ENCODE measurements at places on chromosomes 6 and 20.

GRCh38 chr20:44990957-44991356 is 24.6 kb downstream of the STK4 start:
- no peak for DNase-seq

DNA sequence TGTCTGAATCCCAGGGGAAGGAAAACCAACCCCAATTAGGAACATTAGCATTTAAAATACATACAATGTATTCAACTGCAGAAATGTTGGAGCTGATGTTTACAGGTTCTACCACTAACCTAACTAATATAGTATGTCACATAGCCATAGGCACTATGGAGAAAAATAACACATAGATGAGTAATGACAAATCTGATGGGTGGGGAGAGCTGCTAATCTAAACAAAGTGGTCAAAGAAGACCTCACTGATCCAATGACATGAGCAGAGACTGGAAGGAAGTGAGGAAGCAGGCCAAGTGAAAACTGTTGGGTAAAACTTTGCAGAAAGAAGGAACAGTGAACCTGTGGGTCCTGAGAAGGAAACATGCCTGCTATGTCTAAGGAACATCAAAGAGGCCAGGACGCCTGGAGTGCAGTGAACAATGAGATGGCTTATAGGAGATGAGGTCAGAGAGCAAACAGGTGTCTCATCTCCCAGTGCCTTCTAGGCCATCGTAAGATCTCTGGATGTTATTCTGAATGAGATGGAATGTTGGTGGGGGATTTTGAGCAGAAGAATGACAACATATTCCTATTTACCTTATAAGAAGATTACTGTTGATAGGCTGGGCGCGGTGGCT is 135.7 kb downstream of the ALDH8A1 start:
- DNase-seq, result no peak

DNA sequence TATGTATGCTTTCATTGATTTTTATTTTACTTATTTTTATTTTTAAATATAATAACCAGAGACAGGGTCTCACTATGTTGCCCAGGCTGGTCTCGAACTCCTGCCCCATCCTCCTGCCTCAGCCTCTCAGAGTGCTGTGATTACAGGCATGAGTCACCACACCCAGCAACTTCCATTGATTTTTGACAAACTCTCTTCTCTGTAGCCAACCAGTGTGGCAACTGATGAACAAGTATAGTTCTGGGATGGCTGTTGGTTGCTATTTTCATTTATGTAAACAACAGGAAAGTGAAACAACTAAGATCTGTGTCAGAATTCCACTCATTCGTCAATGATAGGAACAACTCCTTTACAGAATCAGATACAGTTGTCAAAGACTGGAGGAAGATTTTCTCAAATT is 356.7 kb upstream of the JARID2 start:
- no peak for DNase-seq

GRCh38 chr6:28337121-28337520 is 1.2 kb upstream of the ZSCAN31 start:
- DNase-seq, result no peak

- DNase-seq, result no peak
Measured at GRCh38 chr6:81788748-81789147, 36.3 kb upstream of the TENT5A start.

DNA sequence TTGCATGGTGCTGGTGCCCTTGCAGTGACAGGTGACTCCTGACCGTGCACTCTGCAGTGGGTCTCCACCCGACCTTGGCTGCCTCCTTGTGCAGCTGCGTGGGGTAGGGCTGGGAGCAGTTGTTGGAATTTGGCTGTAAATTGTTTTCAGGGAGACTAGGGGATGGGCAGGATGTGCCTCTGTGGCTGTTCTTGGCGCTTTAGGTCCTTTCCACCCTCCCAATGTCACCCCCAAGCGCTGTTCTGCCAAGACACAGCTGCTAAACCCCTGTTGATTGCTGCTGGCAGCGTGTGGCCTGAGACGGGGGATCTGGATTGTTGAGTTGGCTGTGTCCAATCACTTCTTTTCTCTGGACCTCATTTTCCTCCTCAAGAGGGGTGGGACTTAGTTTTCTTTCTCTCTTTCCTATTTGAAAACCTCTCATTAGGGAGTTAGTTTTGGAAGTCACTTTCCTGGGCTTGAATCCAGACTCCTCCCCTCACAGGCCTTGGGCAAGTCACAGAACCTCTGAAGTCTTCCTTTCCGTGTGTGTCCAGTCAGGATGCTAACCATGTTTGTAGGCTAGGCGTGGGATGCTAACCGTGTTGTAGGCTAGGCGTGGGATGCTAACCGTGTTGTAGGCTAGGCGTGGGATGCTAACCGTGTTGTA is 8.5 kb downstream of the IGF2R start:
- no peak for DNase-seq

GRCh38 chr6:25446830-25447569 is 167.8 kb downstream of the CARMIL1 start:
- no peak for DNase-seq

DNA sequence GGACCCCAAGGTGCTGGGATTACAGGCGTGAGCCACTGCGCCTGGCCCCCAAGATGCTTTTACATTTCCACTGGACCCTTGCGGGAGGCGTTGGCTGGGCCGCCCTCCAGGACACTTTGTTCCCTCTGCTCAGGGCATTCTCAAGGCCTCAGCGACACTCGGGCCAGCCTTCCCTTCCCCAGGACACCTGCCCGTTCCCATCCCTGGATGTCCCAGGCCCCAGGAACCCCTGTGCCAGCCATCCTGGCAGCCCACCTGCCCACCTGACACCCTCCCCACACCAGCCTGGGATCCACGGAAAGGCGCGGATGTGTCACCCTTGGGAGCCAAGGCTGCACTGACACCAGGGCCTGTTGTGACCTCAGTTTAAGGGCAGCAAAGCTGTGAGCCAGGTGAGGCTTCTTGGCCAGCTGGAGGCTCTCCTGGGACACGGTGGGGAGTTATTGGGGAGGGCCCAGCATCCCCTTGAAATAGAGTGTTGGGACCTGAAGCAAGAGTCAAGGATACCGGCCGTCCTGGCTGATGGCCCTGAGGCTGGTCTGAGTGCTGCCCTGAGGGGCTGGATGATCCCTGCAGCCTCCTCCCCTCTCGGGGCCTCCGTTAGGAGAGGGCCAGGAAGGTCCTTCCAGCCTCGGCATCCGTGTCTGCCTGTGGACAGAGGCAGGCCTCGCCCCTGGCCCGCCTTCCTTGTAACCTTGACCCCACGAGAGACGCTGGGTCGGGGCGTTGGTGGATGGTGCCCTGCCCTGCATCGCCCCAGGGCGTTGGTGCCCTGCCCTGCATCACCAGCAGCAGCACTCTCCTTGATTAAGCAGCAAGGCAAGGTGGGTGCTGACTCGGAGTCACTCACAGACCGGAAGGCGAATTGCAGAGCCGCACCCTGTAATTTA is 84.2 kb upstream of the BHLHE23 start:
- DNase-seq, result no peak

- no peak for DNase-seq
Measured at GRCh38 chr6:150617062-150617461, 17.4 kb downstream of the PLEKHG1 start.

- DNase-seq, result no peak
Measured at GRCh38 chr20:34388000-34388399, 24.9 kb downstream of the ITCH start.

- DNase-seq, result no peak
Measured at GRCh38 chr6:89410788-89411144, 1.3 kb downstream of the RRAGD start.

- no peak for DNase-seq
Measured at GRCh38 chr6:42239333-42239732, 21.7 kb upstream of the MRPS10 start.

DNA sequence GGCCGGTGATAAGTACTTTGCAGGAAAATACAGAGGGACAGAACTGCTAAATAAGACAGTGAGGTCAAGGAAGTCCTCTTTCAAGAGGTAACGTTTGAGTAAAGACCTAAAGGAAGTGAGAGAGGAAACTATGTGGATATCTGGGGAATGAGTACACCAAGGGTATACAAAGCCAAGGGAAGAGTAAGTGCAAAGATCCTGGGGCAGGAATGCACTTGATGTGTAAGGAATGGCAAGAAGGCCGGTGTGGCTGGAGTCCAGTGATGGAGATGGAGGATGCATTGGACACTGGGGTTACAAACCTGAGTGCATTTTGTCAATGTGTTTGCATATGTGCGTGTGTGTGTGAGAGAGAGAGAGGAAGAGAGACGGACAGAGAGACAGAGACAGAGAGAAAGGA is 32.1 kb upstream of the TGM2 start:
- no peak for DNase-seq

DNA sequence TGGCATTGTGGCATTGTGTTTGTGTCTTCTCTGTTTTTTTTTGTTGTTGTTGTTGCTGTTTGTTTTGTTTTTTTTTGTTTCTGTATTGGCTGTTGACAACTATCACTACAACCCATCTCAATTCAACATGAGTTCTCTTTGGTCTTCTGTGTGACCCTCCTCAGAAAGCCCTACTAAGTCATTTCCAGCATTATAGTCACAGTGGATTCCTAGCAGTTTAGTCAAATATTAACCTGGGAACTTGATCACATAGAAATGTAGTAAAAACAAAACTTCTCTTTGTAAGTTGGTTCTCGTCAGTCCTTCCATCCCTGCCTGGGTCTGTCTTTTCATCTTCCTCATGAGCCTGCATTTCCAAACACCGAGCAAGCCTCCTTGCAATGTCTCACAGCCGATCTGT is 16.8 kb downstream of the SLC17A2 start:
- DNase-seq, result no peak

DNA sequence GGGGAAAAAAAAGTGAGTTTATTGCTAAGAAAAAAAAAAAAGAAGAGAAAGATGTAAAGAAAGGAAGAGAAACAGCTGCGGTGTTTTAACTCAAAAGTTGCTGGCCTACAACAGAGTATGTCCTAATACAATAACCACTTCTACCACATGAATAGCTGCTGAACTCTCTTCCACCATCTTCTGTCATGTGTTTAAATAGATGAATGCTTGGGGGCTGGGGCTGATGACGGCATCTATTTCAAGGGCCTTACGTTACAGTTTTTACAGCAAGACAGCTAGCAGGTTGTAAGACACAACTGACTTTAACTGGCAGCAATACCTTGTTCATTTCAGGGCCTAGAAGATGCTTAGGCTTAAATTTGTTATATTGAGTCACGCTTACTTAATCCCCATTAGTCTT is 50.4 kb downstream of the MAP3K7 start:
- no peak for DNase-seq

DNA sequence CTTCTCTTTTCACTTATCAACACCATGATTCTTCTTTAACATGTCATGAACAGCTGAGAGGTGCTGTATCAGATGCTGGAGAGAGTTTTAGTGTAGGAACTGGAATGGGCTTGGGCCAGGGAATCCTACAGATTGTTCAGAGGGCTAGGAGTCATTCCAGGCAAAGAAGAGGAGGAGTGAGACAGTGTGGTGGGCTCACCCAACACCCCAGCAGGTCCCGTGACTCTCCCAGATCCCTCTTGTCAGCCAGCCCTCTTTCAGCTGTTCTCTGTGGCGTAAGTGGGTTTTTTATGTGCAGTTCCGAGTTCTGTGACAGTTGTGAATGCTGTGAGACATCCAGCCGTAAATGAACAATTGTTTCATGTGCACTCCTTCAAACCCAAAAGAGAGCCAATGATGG is 31.4 kb upstream of the CEP162 start:
- no peak for DNase-seq

DNA sequence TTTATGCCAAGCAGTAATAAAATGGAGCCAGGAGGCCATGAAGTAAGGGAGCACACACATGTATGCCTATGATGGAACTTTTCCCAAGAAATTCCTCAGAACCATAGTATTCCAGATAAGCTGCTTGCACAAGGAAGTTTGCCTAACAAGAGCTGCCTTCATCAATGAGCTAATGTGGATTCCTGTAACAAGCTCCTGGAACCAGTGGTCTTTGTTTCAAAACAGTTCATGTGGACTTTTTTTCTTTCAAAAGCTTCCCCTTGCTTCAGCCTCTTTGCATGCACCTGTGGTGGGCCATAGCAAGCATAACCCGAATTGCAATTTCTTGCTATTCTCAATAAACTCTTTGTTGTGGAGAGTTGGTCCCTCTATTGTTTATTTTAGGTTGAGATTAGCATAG is 359.6 kb downstream of the UTRN start:
- no peak for DNase-seq

- no peak for DNase-seq
Measured at GRCh38 chr6:72757048-72757447, 135.2 kb downstream of the KCNQ5 start.

GRCh38 chr20:63611646-63612045 is 15.3 kb downstream of the GMEB2 start:
- no peak for DNase-seq

- DNase-seq, result peak; percentile 2
Measured at GRCh38 chr6:69622230-69622629, 174.6 kb downstream of the LMBRD1 start.

DNA sequence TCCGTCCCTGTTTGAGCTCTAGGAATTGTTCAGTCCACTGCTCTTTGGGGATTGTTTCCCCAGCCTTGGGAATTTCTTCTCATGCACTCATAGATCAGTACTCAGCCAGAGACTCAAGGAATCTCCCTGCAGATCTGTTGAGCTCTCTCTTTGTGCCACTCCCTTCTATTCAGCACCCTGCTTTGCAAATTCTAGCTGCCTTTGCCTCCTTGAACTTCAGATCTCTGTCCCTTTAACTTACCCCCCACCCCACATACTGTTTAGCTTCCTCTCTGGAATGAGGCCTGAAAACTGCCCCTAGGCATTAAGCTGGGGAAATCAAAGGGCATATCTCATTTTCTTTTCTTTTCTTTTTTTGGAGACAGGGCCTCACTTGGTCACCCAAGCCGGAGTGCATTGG is 30.5 kb downstream of the QRSL1 start:
- no peak for DNase-seq

GRCh38 chr20:21166801-21167200 is 40.9 kb downstream of the KIZ start:
- DNase-seq, result no peak

- DNase-seq, result no peak
Measured at GRCh38 chr6:159875194-159875593, 15.6 kb upstream of the MAS1 start.

DNA sequence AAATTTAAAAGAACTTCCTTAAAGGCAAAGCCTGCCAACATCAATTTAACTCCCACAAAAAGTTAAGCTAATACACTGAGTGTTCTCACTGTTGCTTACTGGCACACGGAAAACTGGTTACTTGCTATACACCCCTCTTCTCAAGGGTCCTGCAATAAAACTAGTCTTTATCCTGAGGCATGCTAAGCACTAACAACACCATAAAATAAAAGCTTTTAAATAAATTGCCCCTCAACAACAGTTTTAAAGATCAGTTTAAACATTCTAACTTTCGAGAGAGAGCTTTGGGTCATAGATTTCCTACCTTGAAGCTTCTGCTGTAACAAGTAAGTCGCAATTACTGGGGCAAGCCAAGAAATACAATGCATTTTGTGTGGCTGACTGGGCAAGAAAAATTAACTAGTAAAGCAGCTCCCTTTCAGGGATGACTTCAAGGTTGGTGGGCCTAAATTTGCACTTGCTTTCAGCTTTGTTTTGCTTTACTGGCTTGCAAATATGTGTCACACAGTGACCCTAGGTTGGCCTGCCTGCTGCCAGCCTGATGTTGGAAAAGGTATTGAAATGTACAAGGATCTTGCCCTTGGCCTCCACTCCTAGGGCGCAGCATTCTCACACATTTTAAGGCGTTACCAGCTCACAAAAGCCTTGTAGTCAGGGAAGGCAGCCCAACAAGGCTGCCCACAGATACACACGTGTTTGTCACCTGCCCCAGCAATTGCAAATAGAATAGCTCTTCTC is 4.0 kb upstream of the HEY2 start:
- no peak for DNase-seq

- DNase-seq, result no peak
Measured at GRCh38 chr6:95321126-95321525, 256.2 kb upstream of the MANEA start.
